Activated CD8-positive, alpha-beta T cell treated with anti-CD3 and anti-CD28 coated beads for 36 hours (primary cell): ENCODE measurements at places on chromosomes 3 and 15.

GRCh38 chr15:62928242-62928999, 114.1 kb upstream of the TPM1 start:
- H3K36me3 ChIP-seq = no peaks in the 10 kb centered on the region
- H3K27ac ChIP-seq = no peak overlapping the region
- H3K4me1 ChIP-seq = no peaks in the 10 kb centered on the region
- no peak overlapping the region for H3K4me3 ChIP-seq
- H3K27me3 ChIP-seq = peaks cover 21% of the 10 kb centered on the region

DNA sequence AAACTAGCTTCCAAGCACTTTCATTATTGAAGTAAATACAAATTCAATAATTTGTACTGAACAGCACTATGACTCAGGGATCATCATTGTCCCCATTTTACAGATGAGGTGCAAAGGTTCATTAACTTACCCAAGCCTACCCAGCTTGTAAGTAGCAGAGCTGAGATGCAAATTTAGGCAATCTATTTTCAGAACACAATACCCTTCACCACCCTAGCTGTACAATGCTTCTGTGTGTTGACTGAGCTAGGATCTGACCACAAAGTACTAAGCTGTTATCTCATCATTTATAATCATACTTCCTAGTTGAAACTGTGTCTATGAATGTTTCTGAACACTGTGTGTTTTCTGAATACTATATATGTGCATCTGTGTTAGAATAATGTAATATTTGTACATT, 3.2 kb upstream of the ILDR1 start:
- H3K36me3 ChIP-seq = no peaks in the 10 kb centered on the region
- DNase-seq = no peak
- no peak overlapping the region for H3K27ac ChIP-seq
- peaks cover 4% of the 10 kb centered on the region for H3K4me1 ChIP-seq
- no peak overlapping the region for H3K4me3 ChIP-seq

DNA sequence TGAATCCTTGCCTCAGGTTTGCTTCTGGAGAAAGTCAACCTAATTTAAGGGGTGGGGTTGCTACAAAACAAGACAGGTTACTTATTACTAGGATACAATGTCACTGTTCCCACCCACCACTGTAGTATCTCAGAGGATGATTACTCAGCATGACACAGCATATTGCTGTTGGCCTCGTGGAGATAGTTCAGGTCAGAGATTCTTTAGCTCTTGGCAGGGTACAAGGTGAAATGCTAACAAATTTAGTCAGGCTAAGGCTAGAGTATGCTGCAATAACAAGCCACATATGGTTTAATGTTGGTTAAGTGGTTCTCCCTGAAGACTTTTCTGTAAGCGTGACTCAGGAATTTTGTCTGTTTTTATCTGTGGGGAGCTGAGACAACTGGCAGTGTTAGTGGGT, 161.8 kb downstream of the EDEM1 start:
- no peak for DNase-seq
- H3K4me1 ChIP-seq = no peaks in the 10 kb centered on the region
- H3K27ac ChIP-seq = no peak overlapping the region
- H3K4me3 ChIP-seq = no peak overlapping the region
- no peaks in the 10 kb centered on the region for H3K36me3 ChIP-seq

- H3K27ac ChIP-seq = no peak overlapping the region
- peaks cover 11% of the 10 kb centered on the region for H3K4me1 ChIP-seq
- DNase-seq = no peak
- peaks cover 16% of the 10 kb centered on the region for H3K27me3 ChIP-seq
Measured at GRCh38 chr15:39132070-39132469, 448.8 kb upstream of the THBS1 start.

- H3K36me3 ChIP-seq = peaks cover 21% of the 10 kb centered on the region
- peaks cover 12% of the 10 kb centered on the region for H3K4me1 ChIP-seq
- H3K27me3 ChIP-seq = no peaks in the 10 kb centered on the region
Measured at GRCh38 chr3:149038322-149038721, 47.0 kb downstream of the GYG1 start.

GRCh38 chr3:134020135-134020680, 9.5 kb downstream of the SLCO2A1 start:
- no peak overlapping the region for H3K4me3 ChIP-seq
- DNase-seq = no peak
- H3K27ac ChIP-seq = no peak overlapping the region
- peaks cover 2% of the 10 kb centered on the region for H3K27me3 ChIP-seq
- no peaks in the 10 kb centered on the region for H3K36me3 ChIP-seq

GRCh38 chr3:123508178-123508577, 59.3 kb upstream of the ADCY5 start:
- H3K27ac ChIP-seq = no peak overlapping the region
- H3K4me3 ChIP-seq = no peak overlapping the region
- H3K36me3 ChIP-seq = peaks cover 18% of the 10 kb centered on the region
- no peaks in the 10 kb centered on the region for H3K4me1 ChIP-seq
- DNase-seq = no peak
- H3K27me3 ChIP-seq = no peaks in the 10 kb centered on the region

GRCh38 chr3:127389913-127390312, 102.1 kb upstream of the PRR20G start:
- H3K36me3 ChIP-seq = no peaks in the 10 kb centered on the region
- H3K4me3 ChIP-seq = no peak overlapping the region
